ENCODE measurements at places on chromosomes 6 and 20. TPM values are rescaled to one million over a fixed set of nuclear protein-coding genes. Genes with fewer than 3 reads are reported as not detected.

DNA sequence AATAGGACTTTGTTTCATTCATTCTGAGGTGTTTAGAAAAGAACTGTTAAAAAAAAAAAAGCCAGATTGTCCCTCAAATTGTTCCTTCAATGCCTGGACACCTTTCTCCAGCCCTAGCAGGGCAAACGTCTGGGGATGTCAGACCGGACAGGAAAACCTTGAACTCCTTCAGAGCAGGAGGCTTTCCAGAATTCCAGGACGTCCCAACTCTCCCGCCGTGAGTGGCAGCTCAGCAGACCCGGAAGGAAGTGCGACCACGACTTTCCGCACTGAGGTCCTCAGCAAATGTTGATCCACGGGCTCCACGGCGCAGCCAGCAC, 139.1 kb downstream of the DLL1 start:
- H3K27me3 ChIP-seq: no peaks in the 10 kb centered on the region
- peaks cover 7% of the 10 kb centered on the region for H3K4me1 ChIP-seq
- H3K27ac ChIP-seq: no peak overlapping the region
- H3K36me3 ChIP-seq: no peaks in the 10 kb centered on the region
- no peak for DNase-seq
- H3K4me3 ChIP-seq: no peak overlapping the region

DNA sequence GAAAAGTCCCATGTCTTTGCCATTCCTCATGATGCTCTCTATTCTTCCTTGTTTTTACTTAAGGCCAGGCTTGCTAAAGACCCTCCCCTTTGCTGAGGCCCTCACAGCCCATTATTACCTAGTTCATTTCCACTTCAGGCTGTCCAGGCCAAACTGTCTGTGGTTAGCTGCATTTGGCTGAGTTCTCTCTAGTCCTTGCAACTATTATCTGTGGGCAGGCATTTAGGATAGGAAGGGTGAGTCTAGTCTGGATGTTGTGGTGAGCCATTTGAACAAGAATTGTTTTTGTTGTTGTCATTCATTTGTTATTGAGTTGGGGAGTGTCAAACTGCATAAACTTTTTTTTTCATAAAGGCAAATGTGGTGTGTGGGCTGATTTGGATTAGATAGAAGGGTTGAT, 182.4 kb downstream of the CD109 start:
- H3K4me1 ChIP-seq: no peaks in the 10 kb centered on the region
- no peaks in the 10 kb centered on the region for H3K36me3 ChIP-seq
- H3K27me3 ChIP-seq: no peaks in the 10 kb centered on the region
- no peak overlapping the region for H3K27ac ChIP-seq
- no peak for DNase-seq
- H3K4me3 ChIP-seq: no peak overlapping the region

AKAP7 gene
- 3.3 TPM for total RNA-seq

EPPIN gene
- total RNA-seq: not detected

MYO6 gene
- total RNA-seq: 68.0 TPM
